ENCODE measurements at places on chromosomes 13 and 19. TPM values are rescaled to one million over a fixed set of nuclear protein-coding genes. Genes with fewer than 3 reads are reported as not detected.

DNA sequence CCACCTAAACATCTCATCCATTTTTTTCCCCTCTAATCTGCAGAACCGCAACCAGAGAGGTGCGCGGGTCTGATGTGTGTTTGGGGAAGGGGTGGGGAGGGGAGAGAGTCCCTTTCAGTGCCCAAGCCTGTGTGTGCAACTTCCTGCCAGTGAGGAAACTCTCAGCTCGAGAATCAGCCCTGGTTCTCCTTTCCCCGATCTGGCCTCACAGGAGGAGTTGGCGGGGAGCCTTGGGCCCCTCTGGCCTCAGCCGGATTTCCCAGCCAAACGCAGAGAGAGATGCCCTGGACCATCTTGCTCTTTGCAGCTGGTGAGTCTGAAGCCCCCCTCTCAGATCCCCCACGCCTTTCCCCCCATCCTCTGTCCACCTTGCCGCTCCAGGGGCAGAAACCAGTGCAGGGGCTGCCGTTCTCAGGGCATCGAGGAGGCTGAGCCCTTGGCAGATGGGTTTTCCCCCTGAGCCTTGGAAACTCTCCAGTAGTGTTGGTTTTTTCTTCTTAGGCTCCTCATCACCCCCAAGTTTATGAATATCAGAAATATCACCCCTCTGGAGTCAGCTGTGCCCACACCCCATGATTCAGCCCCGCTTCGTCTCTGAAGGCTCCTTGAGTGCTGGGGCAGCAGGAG, at the start of gene C19orf38:
Gene C19orf38 (plus strand): TSS at position 186 of the 627 bp plus-strand sequence. CDS start 94 bp downstream, at position 280.
- H3K36me3 ChIP-seq, result no peaks in the 10 kb centered on the region
- H3K27me3 ChIP-seq, result no peaks in the 10 kb centered on the region
- H3K4me3 ChIP-seq, result peak within 1 kb of the TSS; percentile 72

- no peaks in the 10 kb centered on the region for H3K36me3 ChIP-seq
- no peak for DNase-seq
- peaks cover 7% of the 10 kb centered on the region for H3K27me3 ChIP-seq
- H3K4me3 ChIP-seq, result no peak overlapping the region
Measured at GRCh38 chr19:13727798-13728197, 36.5 kb upstream of the MRI1 start.

Gene ZNF221
- total RNA-seq, result 3.7 TPM

GRCh38 chr13:53368948-53369347, 340.3 kb downstream of the OLFM4 start:
- H3K27me3 ChIP-seq, result no peaks in the 10 kb centered on the region
- no peak for DNase-seq
- no peaks in the 10 kb centered on the region for H3K4me1 ChIP-seq
- no peaks in the 10 kb centered on the region for H3K36me3 ChIP-seq
- H3K27ac ChIP-seq, result no peak overlapping the region
- H3K4me3 ChIP-seq, result no peak overlapping the region

DNA sequence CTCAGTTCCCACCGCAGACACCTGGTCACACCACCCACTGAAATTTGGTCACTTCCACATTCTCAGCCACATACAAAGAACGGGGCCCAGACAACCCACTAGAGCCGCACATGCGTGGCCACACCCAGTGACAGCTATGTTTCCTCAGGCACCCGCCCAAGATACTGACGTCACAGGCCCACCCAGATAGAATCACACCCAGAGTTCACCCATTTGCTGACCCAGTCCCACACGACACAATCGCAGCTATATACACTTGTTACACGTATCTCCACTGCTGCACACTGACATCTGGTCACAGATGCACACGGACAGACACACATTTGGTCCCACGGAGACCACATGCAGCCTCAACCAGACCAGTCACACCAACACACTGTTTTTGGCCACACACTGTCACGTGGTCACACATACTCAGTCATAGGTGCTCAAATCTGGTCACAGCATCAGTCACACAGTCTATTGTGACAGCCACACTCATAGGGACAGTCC, 2.9 kb downstream of the NUMBL start:
- peaks cover 13% of the 10 kb centered on the region for H3K36me3 ChIP-seq
- H3K27ac ChIP-seq, result no peak overlapping the region
- H3K27me3 ChIP-seq, result no peaks in the 10 kb centered on the region
- H3K4me1 ChIP-seq, result peaks cover 8% of the 10 kb centered on the region
- DNase-seq, result no peak

Measured in natural killer cell treated with Interleukin-12 subunit alpha and Interleukin-12 subunit beta and Interleukin-15 and Interleukin-18, amount 100 ng/mL, for 72 hours (primary cell).